ENCODE measurements at places on chromosomes 6 and 20. TPM values are rescaled to one million over a fixed set of nuclear protein-coding genes. Genes with fewer than 3 reads are reported as not detected.

DNA sequence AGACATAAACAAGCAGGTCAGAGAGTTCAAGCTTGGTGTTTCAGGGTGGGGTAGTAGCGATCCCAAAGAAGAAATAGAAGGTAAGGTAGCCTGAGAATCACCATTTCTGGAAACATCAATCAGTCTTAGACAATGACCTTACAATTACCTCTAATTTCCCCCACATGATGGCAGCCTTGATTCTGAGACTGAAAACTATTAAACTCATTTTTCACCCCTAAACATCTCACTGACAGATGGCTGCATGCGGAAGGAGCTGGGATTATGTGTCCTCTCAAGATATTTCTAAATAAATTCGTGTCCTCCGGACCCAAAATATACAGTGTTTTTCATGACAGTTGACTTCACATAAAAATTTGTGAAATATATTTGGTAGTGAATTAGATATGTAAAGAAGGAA, 61.0 kb downstream of the KIF6 start:
- no peak for DNase-seq

DNA sequence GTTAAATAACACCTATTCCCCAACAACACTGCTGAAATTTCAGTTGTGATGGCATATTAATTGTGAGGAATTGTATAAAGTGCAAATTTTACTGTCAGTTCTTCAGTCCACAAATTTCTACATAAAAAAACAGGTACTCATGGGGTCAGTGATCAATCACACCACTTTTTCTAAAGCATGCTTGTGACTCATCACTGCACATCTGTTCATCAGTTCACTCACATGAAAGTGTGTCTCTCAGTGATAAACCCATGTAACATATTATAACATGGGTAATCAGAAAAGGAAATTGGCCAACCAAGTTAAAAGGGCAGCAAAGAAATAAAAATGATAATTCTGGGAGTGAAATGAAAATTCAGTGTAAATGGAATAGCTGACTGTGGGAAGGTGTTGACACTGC, 234.7 kb upstream of the FKBP1C start:
- DNase-seq: no peak

- DNase-seq: peak; percentile 89
Observed at GRCh38 chr20:40949346-40949745, 79.3 kb upstream of the TOP1 start.

Gene FAM184A
- 0.78 TPM for total RNA-seq

DNA sequence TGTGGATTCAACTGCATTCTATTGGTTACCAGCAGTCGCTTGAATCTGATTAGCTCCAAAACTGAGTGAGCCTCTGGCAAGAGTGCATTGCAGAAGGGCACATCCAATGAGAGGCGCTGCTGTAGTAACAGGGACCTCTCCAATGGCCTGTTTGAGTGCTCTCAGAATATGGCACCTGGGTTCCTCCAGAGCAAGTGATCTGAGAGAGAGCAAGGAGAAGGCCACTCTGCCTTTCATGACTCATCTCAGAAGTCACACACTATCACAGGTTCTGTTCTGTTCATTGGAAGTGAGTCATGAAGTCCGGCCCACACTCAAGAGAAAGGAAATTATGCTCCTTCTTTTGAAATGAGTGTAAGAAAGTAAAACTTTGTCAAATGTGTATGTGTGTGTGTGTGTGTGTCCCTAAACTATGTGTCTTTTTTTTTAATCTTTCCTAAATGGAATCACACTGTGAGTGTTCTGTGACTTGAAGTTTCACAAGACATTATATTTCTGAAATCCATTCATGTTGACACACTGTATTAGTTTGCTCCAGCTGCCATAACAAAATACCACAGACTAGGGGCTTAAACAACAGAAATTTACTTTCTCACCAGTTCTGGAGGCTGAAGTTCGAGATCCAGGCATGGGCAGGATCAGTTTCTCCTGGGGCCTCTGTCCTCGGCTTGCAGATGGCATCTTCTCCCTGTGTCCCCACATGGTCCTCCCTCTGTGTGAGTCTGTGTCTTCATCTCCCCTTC, 138.3 kb upstream of the CDYL start:
- DNase-seq: peak; percentile 77

GRCh38 chr6:110185879-110186278, 5.7 kb downstream of the CDC40 start:
- no peak for DNase-seq

DNA sequence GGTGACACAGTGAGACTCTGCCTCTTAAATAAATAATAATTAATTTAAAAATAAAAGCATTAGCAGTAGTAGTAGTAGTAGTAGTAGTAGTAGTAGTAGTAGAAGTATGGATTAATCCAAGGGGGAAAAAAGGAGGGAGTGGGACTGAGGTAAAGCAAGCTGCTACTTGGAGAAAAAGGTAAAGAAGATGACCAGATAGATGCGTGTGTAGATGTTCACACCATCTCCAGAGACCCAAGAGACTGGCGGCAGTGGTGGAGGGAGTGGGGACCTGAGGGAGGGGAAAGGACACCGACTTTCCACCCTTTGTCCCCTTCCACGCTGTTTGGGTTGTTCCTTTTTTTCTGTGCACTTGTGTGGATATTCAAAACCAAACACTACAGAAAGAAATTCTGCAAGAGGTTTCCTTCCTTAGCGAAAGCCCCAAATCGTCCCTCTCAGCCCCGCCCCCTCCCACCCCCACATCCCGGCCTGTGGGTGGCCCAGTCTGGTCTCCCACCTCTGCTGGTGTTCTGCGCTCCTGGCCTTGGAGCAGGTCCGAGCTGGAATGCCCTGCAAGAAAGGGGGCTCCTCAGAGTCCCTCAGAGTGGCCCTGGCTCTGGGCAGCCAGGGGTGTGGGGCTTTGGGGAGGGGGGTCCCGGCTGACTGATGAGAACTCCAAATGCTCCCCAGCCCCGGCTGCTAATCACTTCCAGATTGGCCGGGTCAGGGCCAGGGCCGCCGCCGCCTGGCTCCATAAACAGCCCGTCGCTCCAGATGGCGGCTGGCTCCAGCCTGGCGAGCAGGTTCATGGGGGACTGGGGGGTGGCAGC, 60.2 kb downstream of the UBE2V1 start:
- no peak for DNase-seq

Gene PROKR2
- total RNA-seq: 0.10 TPM

DNA sequence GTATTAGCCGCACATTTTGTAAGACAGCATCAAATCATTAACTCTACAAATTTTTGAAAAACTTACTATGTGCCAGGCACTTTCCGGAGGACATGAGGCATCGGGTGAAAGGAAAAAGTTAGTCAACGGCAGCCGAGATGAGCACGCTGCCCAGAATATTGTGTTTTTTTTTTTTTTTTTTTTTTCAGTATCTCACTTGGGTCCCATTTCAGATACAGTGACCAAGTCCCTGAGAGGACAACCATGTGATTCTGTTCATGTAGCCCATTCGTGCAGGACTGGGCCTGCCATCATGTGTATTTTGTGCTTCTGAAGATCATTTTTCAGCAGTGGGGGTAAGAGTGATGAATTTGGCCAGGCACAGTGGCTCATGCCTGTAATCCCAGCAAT, 1.3 kb downstream of the SLA2 start:
- DNase-seq: no peak

DNA sequence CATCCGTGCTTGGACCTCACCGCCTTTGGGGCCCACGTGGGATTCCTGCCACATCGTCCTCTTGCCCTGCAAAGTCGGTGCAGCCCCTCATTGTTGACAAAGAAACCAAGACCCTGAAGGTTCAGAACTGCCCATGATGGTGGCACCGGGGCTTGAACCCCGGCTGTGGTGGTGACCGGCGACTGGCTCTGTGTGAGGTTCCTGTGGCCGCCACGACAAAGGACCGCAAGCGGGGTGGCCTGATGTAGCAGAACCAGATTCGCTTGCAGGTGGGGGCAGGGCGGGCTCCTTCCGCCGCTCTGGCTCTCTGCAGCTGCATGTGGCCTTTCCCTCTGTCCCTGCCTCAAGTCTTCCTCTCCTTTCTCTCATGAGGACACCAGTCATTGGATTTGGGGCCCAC, 28.7 kb downstream of the SLCO4A1 start:
- no peak for DNase-seq

Gene PHACTR2
- 23.7 TPM for total RNA-seq

DNA sequence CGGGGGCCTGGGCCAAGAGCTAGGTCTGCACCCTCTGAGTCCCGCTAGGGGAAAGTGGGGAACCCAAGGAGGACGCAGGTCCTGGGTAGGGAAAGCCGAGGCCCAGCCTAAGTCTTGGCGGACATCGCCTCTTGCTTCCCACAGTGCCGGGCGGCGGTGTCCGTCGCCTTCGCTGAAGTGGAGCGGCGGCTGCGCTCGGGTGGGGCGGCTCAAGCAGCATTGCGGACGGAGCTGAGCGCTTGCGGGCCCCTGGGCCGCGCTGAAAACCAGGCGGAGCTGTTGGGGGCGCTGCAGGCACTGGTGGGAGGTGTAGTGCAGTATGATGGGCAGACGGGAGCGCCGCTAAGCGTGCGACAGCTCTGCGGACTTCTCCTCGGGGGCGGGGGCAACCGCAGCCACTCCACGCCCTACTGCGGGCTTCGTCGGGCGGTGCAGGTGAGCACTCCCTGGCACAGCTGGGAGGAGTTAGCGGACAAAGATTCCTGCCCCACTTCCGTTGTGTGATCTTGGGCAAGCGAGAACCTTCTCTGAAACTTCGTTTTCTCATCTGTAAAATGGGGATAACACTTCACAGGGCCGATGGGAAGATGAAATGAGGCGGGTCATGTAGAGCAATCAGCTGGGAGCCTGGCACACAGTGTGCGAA, 4.2 kb downstream of the PRSS16 start:
- DNase-seq: peak; percentile 47

- peak; percentile 71 for DNase-seq
Observed at GRCh38 chr20:17969278-17969883, 563 bp downstream of the MGME1 start.

GRCh38 chr6:1381481-1382330, 7.7 kb upstream of the FOXF2 start:
- DNase-seq: peak; percentile 24

Gene GGTLC1
- not detected for total RNA-seq

DNA sequence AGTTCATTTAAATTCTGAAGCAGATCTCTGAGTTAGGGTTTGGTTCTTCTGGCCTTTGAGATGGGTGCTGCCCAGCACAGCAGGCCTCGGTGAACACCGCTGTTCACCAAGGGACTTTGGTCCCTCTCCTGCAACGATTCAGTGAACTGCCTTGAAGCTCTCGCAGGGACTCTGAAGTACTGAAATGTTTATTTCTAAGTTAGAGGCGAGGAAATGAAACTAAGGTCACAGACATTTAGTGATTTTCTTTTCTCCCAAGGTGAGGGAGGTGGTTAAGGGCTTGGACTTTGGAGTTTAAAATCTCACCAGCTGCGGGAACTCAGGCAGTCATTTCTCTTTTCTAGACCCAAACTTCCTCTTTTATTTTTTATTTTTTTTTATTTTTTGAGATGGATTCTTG, 26.2 kb downstream of the E2F3 start:
- DNase-seq: no peak

DNA sequence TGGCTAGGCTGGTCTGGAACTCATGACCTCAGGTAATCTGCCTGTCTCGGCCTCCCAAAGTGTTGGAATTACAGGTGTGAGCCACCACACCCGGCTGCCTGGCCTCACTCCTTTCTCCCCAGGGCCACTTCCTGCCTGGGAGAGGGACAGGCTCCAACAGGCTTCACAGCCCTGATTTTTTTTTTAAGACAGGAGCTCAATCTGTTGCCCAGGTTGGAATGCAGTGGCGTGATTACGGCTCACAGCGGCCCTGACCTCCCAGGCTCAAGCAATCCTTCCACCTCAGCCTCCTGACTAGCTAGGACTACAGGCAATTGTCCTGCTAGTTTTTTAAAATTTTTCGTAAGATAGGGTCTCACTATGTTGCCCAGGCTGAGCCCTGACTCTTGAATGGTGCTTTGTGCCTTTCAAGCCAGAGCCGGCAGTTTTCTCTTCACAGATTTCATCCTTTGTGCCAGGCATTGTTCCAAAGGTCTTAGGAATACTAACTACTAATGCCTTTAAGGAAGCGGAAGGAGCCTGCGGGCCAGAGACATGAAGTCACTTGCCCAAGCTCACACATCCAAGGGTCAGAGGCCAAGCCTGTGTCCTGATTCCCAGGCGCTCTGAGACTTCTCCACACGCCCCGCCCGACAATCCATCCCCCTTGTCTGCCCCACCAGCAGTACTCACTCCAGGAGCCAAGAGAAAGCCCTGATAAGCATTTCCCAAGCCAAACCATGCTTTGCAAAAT, 19.2 kb downstream of the CAPN11 start:
- peak; percentile 51 for DNase-seq

DNA sequence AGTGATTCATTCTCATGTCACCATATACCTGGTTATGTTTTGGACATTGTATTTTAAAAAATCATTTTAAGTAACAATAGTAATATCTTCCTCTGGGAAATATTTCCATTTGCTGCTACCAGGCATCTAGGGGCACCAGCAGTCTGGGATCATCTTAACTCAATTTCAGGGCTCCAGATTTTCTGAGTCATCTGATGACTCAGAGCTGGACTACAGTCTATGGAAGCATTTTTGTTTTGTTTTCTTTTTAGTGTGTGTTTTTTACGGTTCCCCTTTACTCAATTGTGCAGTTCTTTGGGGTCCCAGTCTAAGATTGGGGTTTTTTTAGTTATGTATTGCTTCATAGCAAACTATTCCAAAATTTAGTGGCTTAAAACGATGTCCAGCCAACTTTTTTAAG, 5.7 kb upstream of the FKBP5 start:
- peak; percentile 51 for DNase-seq

DNA sequence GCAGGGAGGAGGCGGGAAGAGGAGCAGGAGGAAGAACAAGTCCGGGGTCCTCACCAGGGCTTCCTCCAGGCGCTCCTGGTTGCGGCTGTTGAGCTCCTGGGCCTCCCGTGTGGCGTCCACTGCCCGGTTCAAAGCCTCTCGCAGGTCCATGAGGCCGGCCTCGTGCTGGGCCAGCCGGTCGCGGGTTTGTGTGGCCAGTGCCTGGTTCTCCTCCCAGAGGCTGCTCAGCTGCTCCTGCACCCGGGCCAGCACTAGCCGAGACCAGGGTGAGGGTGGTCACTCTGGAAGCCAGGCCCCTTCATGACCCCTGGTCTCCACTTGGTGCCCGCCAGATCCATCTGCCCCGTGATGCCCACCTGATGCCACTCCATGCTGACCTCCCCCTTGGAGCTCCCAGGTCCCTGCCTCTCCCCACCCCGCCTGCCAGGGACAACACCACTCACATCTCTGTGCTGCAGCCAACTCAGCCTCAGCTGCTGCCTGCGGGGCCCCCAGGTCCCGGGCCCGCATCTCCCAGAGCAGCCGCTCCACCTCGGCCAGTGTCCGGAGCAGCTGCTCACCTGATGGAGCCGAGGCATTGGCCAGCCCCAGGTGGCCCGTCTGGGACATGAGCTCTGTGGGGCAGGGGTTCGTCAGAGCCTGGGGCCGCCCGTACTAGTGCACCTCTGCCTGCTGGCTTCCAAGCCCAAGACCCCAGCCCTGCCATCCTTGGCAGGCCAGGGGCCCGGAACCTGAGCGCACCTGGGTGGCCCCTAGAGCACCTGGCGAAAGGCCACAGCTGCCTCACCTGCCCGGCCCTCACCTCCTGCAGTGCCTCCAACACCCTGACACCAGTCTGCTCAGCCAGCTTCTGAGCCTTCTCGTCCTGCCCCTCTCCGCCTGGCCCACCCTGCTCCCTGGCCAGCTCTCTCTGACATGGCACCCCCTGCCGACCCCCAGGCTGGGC, 15.9 kb downstream of the ADRM1 start:
- peak; percentile 65 for DNase-seq

GRCh38 chr20:31705598-31706597, 16.8 kb downstream of the BCL2L1 start:
- DNase-seq: no peak

Data from RPMI7951 (cell line).